ENCODE measurements at places on chromosomes 12 and 14.
A peak's percentile ranks its signal among the peaks of the same experiment; 100 is the strongest.

GRCh38 chr12:4106621-4107020 lies 166.9 kb upstream of the CCND2 start:
- ATAC-seq, result no peak

DNA sequence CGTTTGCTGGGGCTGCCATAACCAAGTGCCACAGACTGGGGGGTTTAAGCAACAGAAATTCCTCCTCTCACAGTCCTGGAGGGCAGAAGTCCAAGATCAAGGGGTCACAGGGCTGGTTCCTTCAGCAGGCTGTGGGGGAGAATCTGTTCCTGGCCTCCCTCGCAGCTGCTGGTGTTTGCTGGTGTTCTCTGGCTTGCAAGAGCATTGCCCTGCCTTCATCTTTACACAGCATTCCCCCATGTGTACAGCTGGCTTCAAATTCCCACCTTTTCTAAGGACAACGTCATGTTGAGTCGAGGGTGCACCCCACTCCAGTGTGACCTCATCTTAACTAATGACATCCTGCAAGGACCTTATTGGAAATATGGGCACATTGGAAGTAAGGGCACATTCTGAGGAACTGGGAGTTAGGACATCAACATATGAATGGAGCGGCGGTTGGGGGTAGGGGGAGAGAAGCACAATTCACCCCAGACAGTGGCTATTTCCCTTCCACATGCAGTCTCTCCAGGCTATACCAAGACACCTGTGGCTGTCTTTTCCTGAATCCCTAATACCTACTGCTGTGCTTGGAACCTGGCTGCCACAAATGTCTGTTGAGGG lies 123.6 kb downstream of the FOXN3 start:
- no peak for ATAC-seq

GRCh38 chr14:74089251-74090020 lies 4.7 kb downstream of the LIN52 start:
- ATAC-seq, result no peak

- no peak for ATAC-seq
Measured at GRCh38 chr14:25136811-25137210, 86.9 kb upstream of the STXBP6 start.

GRCh38 chr12:607541-608001 lies 55.7 kb downstream of the NINJ2 start:
- peak; percentile 49 for ATAC-seq

DNA sequence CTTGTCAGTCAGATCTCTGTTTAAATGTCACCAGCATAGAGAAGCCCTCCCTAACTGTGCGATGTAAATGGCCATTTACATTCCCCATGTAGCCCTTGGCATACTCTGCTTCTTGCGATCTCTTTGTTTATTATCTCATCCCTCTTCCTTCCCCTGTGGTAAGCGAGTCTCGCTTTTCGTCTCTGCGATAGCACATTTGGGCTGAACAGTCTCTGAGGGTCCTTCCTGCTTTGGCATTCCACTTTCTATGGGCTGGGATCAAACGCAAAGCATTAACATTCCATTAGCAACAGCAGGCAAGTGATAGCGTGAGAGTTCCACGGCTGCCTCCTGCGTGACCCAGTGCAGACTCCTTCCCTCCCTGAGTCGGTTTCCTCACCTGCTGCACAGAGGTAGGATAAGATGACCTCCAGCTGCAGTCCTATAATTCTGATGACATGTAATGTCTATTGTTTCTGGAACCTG lies 61.4 kb upstream of the TUNAR start:
- ATAC-seq, result no peak

DNA sequence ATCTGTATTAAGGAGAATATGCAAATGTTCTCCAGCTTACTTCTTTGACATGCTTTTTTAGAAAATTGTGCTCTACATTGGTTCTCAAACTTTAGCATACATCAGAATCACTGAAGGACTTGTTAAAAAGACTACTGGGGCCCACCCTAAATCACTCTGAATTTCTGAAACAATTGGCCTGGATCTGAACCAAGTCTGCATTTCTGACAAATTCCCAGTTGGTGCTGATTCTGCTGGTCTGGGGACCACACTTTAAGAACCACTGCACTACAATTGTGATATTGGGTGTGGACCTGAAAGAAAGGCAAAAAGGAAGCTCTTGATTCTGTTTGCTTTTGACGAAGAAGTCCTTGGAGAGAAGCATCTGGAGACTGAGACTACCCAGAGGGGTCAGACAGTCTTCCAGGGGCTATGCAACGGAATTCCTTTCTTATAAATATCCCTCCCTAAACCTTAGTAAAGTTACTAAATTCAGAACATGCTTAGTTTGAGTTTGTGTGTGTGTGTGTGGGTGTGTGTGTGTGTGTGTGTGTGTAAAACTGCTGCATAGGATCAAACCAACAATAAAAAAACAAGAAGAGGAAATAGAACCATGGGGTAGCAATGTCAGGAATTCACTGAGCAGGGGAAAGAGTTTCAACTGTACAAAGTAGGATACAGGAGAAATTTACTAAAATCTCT lies 36.8 kb downstream of the EAPP start:
- no peak for ATAC-seq

All from gastroesophageal sphincter (tissue), 4 donors.